ENCODE measurements at places on chromosomes 11 and 22. TPM values are rescaled to one million over a fixed set of nuclear protein-coding genes. Genes with fewer than 3 reads are reported as not detected.

DNA sequence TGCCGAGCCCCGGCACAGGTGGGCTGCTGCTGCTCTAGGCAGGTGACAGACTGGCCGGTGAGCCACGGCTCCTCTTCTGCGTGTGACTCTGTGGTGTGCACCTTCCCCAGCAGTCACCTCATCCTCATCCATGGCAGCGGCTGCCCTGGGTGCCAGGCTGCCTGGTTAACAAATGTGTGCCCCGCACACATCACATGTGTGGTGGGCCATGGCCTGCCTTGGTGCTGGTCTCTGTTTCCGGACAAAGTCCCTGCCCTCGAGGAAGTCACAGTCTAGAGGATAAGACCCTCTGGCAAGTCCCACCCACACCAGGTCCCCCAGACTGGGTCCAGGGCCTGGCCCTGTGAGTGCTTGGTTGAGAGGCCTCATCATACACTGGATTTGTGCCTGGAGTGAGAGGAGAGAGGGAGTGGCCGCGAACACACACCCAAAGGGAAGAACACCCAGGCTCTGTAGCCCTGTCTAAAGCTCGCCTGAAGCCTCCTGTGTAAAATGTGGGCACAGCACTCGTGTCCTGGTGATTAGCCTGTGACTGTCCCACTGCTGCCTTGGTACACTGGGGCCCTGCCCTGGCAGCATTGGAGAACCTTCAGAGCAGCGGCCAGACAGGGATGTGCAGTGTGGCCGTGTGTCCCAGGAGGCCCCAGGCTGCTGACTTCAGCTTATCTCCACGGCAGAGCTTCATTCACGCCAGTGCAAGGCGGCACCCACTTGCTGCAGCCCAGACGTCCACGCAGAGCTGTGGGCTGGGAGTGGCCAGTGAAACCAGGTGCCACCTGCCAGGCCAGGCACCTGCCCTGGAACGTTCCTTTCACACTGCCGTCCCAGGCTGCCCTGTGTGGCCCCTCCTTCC, 269.9 kb downstream of the TBC1D22A start:
- no peak for DNase-seq

DNA sequence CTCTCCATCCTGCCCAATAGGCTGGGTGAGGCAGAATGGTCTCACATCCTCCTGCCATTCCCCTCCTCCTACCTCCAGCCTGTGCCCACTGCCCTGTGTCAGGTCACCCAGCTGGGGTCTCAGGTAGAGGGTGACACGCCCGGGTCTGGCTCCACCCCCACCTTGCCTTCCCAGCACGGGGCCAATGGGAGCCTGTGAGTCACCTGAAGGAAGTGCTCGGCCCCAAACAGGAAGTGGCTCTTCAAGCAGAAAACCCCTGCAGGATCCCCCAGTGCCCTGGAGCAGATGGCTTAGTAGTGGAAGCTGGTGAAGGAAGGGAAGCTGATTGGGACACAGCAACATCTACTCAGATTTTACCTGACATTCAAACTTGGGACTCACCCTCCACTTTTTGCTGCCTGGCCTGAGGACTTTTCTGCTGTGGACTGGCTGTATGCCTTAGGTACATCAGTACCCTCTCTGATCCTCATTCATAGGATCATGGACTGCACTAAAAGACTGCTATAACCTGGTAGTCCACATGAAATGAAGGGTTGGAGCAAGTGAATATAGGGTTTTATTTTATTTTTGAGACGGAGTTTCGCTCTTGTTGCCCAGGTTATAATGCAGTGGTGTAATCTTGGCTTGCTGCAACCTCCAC, 33.4 kb downstream of the GDPD5 start:
- DNase-seq, result no peak

GRCh38 chr11:12218909-12219308, 108.5 kb downstream of the MICAL2 start:
- DNase-seq, result no peak

DNA sequence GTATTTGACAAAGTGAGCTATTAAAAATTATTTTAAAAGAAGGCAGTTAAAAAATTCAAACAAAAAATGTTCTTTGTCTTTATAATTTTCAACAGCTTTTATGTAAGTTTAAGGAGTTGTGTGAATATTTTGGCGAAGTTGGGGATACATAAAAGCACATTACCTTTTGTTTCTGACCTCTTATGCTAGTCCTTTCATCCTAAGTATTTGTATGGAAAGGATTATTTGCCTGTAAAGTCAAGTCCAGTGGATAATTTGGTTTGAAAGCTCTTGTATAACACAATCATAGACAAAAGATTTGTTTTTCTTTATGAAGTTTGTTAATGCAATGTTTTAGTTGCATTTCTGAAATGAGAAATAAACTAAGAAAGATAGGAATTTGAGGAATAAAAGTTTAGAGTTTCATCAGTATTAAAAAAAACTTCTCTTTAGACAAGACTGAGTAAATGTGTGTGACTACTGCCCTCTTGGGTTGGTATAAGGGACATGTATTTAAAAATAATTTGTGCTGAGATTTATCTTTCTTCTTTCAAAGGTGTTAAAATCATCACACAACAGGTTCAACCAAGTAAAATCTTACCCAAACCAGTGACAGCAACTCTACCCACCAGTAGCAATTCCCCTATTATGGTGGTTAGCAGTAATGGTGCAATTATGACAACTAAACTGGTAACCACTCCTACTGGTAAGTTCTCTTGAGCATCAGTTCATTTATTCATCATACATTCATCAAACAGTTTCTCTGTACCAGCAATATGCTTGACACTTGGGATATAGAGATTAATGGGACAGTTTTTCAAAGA, 68.2 kb downstream of the EMSY start:
- DNase-seq, result peak; percentile 27

GRCh38 chr22:22178992-22179391, 65.6 kb upstream of the VPREB1 start:
- DNase-seq, result no peak

- no peak for DNase-seq
Measured at GRCh38 chr11:1409108-1409851, 19.5 kb downstream of the BRSK2 start.

GRCh38 chr11:70440206-70440605, 41.9 kb downstream of the CTTN start:
- DNase-seq, result no peak

DNA sequence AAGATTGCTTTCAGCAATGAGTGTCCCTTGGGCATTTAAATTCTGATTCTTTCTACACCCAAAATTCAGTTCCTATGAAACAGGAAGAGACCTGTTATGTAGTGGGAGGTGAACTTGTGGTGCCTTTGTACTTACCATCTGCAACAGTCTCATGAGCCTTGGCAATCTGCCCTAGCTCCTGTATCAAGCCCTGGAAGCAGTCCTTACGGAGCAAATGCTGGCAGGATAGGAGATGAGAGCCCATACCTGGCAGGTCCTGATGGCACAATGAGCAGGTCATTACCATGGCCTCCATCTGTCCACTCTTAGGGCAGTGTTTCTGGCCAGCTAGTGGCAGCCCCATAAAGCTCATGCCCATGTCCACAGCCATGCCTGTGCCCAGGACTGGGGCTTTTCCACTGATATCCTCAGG, 10.8 kb downstream of the TRIM66 start:
- DNase-seq, result no peak

DNA sequence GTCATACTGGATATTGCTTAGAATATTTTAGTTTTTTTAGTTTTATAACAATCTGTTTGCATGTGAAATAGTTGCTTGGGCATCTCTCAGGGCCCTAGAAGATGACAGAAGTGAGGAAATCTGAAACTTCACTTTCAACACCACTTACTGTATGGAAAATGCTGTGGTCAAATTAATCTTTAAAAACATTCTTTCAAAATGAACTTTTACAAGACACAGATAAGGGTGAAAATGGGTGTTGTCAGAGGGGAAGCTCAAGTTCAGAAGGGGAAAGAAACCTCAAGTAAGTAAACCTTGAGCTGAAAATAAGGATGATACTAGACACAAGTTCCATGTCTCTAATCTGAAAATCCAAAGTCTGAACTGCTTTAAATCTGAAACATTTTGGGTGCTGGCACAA, 1840.1 kb upstream of the RAG2 start:
- DNase-seq, result no peak

DNA sequence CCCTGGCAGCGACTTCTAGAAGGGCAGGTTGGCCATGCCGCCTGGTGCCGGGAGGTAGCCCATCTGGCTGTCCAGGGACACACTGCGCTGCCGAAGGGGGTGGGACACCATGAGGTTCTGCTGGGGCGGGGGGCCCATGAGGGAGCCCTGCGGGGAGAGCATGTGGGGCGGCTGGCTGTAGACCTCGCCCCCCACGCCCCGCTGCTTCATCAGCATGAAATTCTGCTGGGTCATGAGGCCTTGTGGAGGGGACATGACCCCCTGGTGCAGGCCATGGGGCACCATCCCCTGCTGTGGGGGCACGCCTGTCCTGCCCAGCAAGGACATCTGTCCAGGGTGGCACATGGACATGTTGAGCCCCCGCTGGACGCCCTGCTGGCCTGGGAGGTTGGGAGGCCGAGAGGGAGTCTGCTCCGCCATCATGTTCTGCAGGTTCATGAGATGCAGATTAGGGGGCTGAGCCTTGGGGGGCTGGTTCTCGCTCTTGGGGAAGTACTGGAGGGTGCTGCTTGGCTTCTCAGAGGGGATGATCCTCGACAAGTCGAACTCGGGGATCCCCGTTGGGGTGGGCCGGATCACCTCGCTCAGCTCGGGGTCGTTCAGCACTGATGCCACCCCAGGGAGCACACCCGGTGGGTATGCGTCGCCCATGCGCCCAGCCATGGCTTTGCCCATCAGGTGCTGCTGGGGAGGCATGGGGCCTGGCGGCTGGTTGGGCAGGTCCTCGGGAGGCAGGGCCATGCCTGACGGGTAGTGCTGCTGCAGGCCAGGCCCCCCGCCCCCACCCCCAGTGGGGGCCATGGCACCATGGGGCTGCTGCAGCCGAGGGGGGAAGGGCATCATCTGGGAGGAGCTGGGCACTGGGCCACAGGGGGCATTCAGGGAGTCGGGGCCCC, 15.0 kb downstream of the CXCR5 start:
- no peak for DNase-seq

- no peak for DNase-seq
Measured at GRCh38 chr11:78720281-78720989, 145.8 kb upstream of the NARS2 start.

DNA sequence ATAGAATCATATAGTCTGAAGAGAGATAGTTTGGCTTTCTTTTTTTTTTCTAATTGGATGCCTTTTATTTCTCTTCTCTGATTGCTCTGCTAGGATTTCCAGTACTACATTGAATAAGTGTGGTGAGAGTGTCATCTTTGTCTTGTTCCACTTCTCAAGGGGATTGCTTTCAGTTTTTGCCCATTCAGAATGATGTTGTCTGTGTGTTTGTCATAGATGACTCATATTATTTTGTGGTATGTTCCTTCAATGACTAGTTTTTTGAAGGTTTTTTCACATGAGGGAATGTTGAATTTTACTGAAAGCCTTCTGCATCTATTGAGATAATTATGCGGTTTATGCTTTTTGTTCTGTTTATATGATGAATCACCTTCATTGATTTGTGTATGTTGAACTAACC, 10.4 kb upstream of the OR4P4 start:
- no peak for DNase-seq

DNA sequence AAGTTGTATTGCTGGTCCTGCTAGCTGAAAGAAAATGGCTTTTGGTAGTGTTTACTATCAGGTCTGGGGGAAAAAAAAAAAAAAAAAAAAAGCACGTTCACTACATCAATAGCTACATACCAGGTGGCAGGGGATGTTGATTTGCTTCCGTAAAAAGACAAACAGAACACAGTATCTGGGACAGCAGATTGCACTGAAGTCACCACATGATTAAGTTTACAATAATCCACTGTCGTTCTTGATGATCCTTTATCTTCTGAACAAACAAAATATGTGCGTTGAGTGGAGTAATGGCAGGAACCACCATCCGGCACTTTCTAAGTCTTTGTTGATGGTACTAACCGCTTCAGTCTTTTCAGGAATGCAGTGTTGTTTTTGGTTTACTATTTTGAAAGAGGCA, 48.7 kb downstream of the DDX6 start:
- DNase-seq, result no peak

GRCh38 chr11:45319077-45319476, 32.9 kb upstream of the SYT13 start:
- DNase-seq, result no peak

GRCh38 chr11:30128269-30128932, 102.4 kb upstream of the FSHB start:
- peak; percentile 30 for DNase-seq

- DNase-seq, result no peak
Measured at GRCh38 chr22:45868571-45869339, 108.2 kb downstream of the WNT7B start.

The OR4D6 gene
- not detected for polyA plus RNA-seq

The JOSD1 gene
- 37.2 TPM for polyA plus RNA-seq

The APOA1 gene
- polyA plus RNA-seq, result 1.8 TPM

The CSF2RB gene
- polyA plus RNA-seq, result 2.0 TPM

The C11orf52 gene
- polyA plus RNA-seq, result 4.0 TPM

The MFNG gene
- 7.7 TPM for polyA plus RNA-seq

The LARGE2 gene
- polyA plus RNA-seq, result 0.44 TPM

The CHEK2 gene
- 7.0 TPM for polyA plus RNA-seq

The KCNJ5 gene
- 1.9 TPM for polyA plus RNA-seq

The ART1 gene
- polyA plus RNA-seq, result 7.6 TPM

The NPAS4 gene
- polyA plus RNA-seq, result 0.21 TPM

Measured in hindlimb muscle (tissue), 1 donor.